Right renal pelvis (tissue), 4 donors: ENCODE measurements at places on chromosomes 6 and 20. TPM values are rescaled to one million over a fixed set of nuclear protein-coding genes. Genes with fewer than 3 reads are reported as not detected.

Gene PPP1R3G
- polyA plus RNA-seq: 1.4 TPM

Gene ENPP5
- polyA plus RNA-seq: 21.3 TPM

Gene SLC25A27
- polyA plus RNA-seq: 32.1 TPM

Gene EDN3
- polyA plus RNA-seq: 6.4 TPM

Gene EBF4
- 32.1 TPM for polyA plus RNA-seq

Gene EYA4
- 18.5 TPM for polyA plus RNA-seq

Gene KCNB1
- polyA plus RNA-seq: 0.39 TPM

Gene RGS17
- polyA plus RNA-seq: 2.9 TPM

Gene TPD52L1
- 85.8 TPM for polyA plus RNA-seq

Gene NELFE
- polyA plus RNA-seq: 102 TPM

Gene GABRR2
- 1.6 TPM for polyA plus RNA-seq

Gene IRF4
- polyA plus RNA-seq: 0.17 TPM

Gene EFCAB8
- polyA plus RNA-seq: 0.09 TPM

Gene TCF15
- polyA plus RNA-seq: 0.69 TPM

Gene BAK1
- 25.7 TPM for polyA plus RNA-seq

Gene TNFRSF6B
- polyA plus RNA-seq: 1.4 TPM

Gene YTHDF1
- 43.5 TPM for polyA plus RNA-seq

Gene SAPCD1
- polyA plus RNA-seq: 9.2 TPM

Gene ZGPAT
- polyA plus RNA-seq: 17.2 TPM

Gene GRM1
- 0.20 TPM for polyA plus RNA-seq

Gene RIPPLY2
- polyA plus RNA-seq: not detected

Gene ENPP1
- 17.3 TPM for polyA plus RNA-seq

Gene TMEM151B
- polyA plus RNA-seq: 0.71 TPM

Gene HLA-DOB
- 0.13 TPM for polyA plus RNA-seq

Gene ETV7
- not detected for polyA plus RNA-seq

Gene GPR63
- 3.5 TPM for polyA plus RNA-seq

Gene ANKS1A
- 42.0 TPM for polyA plus RNA-seq

Gene LY6G6D
- polyA plus RNA-seq: not detected

Gene DEFB129
- polyA plus RNA-seq: not detected

Gene CALHM6
- polyA plus RNA-seq: 4.5 TPM

Gene TUBE1
- polyA plus RNA-seq: 37.5 TPM

Gene ADTRP
- 3.1 TPM for polyA plus RNA-seq

Gene MAFB
- polyA plus RNA-seq: 178 TPM

Gene TP53RK
- 17.3 TPM for polyA plus RNA-seq

Gene OR12D3
- not detected for polyA plus RNA-seq

Gene SLC26A8
- 0.21 TPM for polyA plus RNA-seq

Gene TENT5A
- 5.1 TPM for polyA plus RNA-seq

Gene POPDC3
- polyA plus RNA-seq: 0.39 TPM

Gene DBNDD2
- 24.7 TPM for polyA plus RNA-seq

Gene LTV1
- 42.1 TPM for polyA plus RNA-seq

Gene SCUBE3
- 42.4 TPM for polyA plus RNA-seq

Gene C20orf141
- not detected for polyA plus RNA-seq

Gene VSX1
- not detected for polyA plus RNA-seq

Gene APCDD1L
- polyA plus RNA-seq: 13.7 TPM

Gene HRH3
- polyA plus RNA-seq: 0.25 TPM

Gene PANK2
- 30.9 TPM for polyA plus RNA-seq
